Activated CD8-positive, alpha-beta memory T cell treated with anti-CD3 and anti-CD28 coated beads for 36 hours (primary cell): ENCODE measurements at places on chromosomes 6 and 20. TPM values are rescaled to one million over a fixed set of nuclear protein-coding genes. Genes with fewer than 3 reads are reported as not detected.

The SNAP25 gene
- 0.15 TPM for total RNA-seq

The ULBP3 gene
- total RNA-seq: 0.78 TPM

The CGA gene
- not detected for total RNA-seq

The SNAP91 gene
- total RNA-seq: not detected

The ZNF133 gene
- total RNA-seq: 7.8 TPM

The CABLES2 gene
- 7.7 TPM for total RNA-seq

The PRICKLE4 gene
- not detected for total RNA-seq

The SPTLC3 gene
- 0.08 TPM for total RNA-seq

The SOBP gene
- 1.0 TPM for total RNA-seq

The MATN4 gene
- total RNA-seq: 0.32 TPM

The CRISP2 gene
- not detected for total RNA-seq

The ADGB gene
- 0.52 TPM for total RNA-seq

The PPP1R16B gene
- 156 TPM for total RNA-seq

The TSBP1 gene
- not detected for total RNA-seq

The BANF2 gene
- total RNA-seq: not detected

The CNKSR3 gene
- total RNA-seq: 0.65 TPM

The HLA-C gene
- 650 TPM for total RNA-seq

The PRIM2 gene
- 38.1 TPM for total RNA-seq

The LMBRD1 gene
- 14.0 TPM for total RNA-seq

The TEAD3 gene
- 0.70 TPM for total RNA-seq

The SMOC2 gene
- not detected for total RNA-seq

The TFEB gene
- total RNA-seq: 14.0 TPM

The VGLL2 gene
- not detected for total RNA-seq

The TGM3 gene
- not detected for total RNA-seq

The ADGRB3 gene
- not detected for total RNA-seq

The FERMT1 gene
- 0.44 TPM for total RNA-seq

The FYN gene
- 547 TPM for total RNA-seq

The SPATA25 gene
- total RNA-seq: 1.7 TPM

The SNX14 gene
- 55.9 TPM for total RNA-seq

The SMIM8 gene
- 9.9 TPM for total RNA-seq

The STXBP5 gene
- total RNA-seq: 36.4 TPM

The NUP43 gene
- 89.3 TPM for total RNA-seq

The OLIG3 gene
- total RNA-seq: 0.17 TPM

The OR12D3 gene
- total RNA-seq: not detected

The RNF144B gene
- 0.36 TPM for total RNA-seq

The SPINT3 gene
- not detected for total RNA-seq

The GJA10 gene
- total RNA-seq: not detected

The PNLDC1 gene
- 0.57 TPM for total RNA-seq

The VWA7 gene
- total RNA-seq: 1.6 TPM

The TNXB gene
- total RNA-seq: 1.1 TPM

The MOXD1 gene
- total RNA-seq: 0.08 TPM

The TCP11 gene
- total RNA-seq: not detected

The RSPH9 gene
- not detected for total RNA-seq

The LY6G6F gene
- total RNA-seq: not detected

The ENPP1 gene
- 2.7 TPM for total RNA-seq

The TP53TG5 gene
- not detected for total RNA-seq

The FAM209B gene
- total RNA-seq: 0.48 TPM

The SENP6 gene
- 67.0 TPM for total RNA-seq

The PXMP4 gene
- 7.0 TPM for total RNA-seq

The ADAM33 gene
- total RNA-seq: not detected

The EPHA7 gene
- not detected for total RNA-seq

The MLN gene
- total RNA-seq: not detected

The APCDD1L gene
- not detected for total RNA-seq

The RBBP8NL gene
- not detected for total RNA-seq
